Esophagus mucosa (tissue), 1 donor: ENCODE measurements at places on chromosomes 2 and 18. TPM values are rescaled to one million over a fixed set of nuclear protein-coding genes. Genes with fewer than 3 reads are reported as not detected.

- peak; percentile 60 for ATAC-seq
Measured at GRCh38 chr18:62957885-62958472, 242.6 kb downstream of the PHLPP1 start.

DNA sequence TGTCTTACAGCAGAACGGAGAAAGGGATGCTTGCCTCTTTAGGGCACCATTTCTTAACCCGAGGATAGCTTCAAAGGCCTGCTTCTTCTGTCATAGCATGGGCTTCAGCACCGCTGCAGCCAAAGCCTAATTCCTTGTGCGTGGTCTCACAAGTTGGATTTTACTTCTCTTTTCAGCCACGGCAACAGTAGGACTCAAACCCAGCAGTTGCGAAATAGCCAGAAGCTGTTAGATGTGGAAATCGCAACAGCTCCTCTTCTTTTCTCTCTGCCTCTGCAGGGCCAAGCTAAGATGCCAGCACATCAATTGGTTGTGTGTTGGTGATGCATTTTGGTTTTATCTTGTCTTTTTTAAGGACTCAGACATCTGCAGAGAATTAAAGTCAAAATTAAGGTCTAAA is 3.1 kb downstream of the NRXN1 start:
- no peak for ATAC-seq

DNA sequence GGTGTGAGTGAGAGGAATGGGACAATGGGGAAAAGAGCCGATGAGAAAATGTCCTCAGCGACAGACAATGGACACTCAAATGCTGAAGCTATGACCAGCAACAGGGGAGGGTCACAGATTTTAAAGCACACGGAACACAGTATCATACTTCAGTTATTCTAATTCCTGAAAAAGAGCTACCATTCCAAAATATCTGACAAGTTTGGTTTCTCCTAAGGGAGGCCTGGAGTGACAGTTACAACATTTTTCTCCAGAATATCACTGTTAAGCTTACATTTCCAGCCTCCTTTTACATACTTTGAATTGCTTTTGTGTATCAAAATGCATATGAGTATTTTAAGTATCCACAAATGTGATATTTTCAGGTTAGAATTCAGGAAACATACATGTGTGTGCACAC is 321.6 kb upstream of the THUMPD2 start:
- no peak for ATAC-seq

Gene ZNF892
- 1.3 TPM for total RNA-seq

- no peak for ATAC-seq
Measured at GRCh38 chr2:150531591-150531990, 44.1 kb upstream of the RND3 start.

Gene FBXO48
- total RNA-seq = 1.00 TPM

- ATAC-seq = peak; percentile 81
Measured at GRCh38 chr2:1742681-1743395, 1.5 kb downstream of the PXDN start.

Gene SLC9A2
- 0.20 TPM for total RNA-seq

Gene GKN2
- not detected for total RNA-seq

Gene DSG2
- total RNA-seq = 22.4 TPM

Gene FHOD3
- 3.0 TPM for total RNA-seq

DNA sequence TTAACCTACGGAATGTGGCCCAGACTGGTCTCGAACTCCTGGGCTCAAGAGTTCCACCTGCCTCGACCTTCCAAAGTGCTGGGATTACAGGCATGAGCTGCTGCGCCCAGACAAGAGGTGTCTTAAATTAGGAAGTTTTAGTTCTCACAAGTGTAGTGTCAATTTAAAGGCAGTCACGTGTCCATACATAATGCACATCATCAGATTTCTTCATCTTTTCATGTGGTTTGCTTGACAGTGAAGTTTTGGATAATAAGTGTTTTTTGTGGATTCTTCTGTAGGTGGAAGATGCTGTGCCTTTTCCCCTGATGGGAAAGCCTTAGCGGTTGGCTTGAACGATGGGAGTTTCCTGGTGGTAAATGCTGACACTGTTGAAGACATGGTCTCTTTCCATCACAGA is 147.5 kb downstream of the RTN4 start:
- ATAC-seq = no peak

Gene DSC2
- 434 TPM for total RNA-seq

Gene OTOS
- not detected for total RNA-seq

DNA sequence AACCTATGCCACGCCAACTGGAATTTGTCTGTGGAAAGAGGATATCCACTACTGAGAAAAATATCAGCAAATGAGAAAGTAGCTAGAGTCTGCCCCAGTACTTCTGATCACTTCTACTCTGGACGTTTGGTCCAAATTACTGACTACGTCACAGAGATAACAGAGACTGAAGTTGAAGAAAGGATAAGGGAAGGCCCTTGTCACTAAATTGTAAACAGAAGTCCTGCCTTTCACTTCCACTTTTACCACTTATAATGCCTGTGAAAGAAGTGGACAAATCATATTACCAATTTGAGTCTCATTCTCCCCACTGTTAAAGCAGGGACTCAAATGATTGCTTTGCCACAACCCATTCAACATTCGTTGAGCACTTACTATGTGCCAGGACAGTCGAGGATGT is 173.9 kb upstream of the ERBB4 start:
- no peak for ATAC-seq

Gene CAPN14
- 191 TPM for total RNA-seq

DNA sequence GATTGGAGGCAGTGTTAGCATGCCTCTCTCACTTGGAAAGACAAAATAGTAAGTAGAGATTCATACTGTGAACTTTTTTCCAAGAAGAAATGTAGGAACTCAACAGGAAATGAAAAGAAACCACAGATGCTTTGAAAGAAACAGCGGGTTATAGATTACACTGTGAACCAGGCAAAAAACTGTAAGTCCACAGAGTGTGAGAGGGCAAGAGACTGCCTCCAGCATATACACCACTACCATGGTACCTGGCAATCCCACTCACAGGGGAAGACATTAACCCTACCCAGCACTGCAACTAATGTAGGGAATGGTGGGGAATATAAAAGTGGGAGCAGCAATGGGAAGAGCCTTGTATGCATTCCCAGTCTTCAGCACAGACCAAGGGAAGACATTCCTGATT is 150.6 kb upstream of the GALNT5 start:
- no peak for ATAC-seq

DNA sequence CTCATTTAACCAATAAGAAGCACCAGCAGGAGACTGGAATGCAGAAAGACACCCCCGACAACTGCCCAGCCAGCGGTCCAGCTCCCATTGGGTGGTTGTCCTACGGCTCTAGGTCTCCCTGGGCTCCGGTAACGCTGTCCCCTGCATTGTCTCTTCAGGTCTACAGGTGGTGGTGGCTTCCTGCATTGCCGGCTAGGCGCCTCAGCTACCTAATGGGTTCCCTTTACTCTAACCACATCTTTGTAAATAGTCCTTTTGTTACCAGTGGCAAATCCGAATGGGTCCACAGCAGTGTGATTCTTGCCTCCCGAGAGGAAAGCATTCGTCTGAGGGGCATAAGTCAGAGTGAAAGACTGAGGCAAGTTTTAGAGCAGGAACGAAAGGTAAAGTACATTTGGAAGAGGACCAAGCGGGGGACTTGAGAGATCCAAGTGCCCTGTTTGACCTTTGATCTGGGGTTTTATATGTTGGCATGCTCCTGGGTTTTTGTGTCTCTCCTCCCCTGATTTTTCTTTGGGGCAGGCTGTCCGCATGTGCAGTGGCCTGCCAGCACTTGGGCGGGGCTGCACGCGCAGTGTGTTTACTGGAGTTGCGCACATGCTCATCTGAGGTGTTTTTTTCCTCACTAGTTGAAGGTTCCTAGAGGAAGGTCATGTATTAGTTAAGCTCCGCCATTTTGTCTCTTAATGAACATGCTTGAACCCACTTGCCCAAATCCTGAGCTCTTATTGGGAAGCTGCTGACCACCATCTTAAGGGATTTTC is 11.0 kb downstream of the FABP1 start:
- ATAC-seq = no peak

Gene PDE11A
- not detected for total RNA-seq

- peak; percentile 65 for ATAC-seq
Measured at GRCh38 chr2:950080-950966, at the start of gene SNTG2. Gene SNTG2 (plus strand): TSS chr2:950849. CDS start chr2:950997, 148 bp downstream.

Gene TUBA4B
- not detected for total RNA-seq

Gene LCT
- total RNA-seq = not detected

DNA sequence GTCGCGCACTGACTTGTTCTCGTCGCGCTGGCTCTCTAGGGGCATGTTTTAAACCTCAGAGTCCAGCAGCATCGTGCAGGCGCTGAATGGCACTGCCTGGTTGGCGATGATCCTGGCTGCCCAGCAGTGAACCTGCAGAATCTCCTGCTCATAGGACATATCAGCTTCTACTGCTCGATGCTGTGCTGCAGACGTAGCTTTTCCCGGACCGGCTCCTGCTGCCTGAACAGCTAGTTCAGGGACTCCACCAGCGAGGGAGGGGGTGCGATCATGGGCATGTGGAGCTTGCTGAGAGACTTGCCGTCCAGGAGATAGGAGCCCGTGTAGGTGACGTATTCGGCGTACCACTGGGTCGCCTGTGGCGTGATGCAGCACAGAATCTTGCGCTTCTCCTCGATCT is 890.0 kb upstream of the LRRTM1 start:
- ATAC-seq = no peak

Gene NABP1
- total RNA-seq = 32.8 TPM

GRCh38 chr2:27572439-27572838 is 10.4 kb upstream of the ZNF512 start:
- ATAC-seq = no peak

DNA sequence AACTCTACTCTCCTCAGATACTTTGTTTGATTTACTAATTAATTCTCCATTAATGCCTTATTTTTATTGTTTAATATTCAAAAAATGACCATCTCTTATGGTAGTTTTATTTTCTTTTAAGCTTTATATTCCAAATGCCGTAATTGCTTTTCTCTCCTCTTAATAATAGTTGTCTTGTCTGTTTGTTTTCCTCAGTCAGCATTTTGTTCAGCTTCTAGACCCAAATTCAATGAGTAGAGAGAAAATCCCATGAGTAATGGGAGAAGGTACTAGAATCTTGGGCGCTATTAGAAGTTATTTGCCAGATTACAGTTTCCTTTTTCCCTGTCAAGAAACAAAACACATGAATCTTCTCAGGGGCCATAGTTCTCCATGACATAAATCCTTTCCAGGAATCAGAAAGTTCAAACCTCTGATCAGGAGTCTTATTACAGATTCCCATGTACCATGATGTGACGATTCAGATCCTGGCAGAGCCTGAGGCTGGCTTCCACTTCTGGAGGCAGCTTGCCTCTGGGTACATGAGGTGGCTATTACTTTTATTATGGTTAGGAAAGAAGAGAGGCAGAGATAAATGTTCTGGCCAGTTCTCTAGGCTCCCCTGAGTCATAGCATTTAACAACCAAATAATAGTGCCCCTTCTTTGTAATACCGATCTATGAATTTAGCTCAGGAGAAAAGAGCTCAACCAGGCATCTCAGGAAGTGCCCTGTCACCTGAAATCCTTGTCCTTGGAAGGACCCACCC is 485.1 kb upstream of the SETBP1 start:
- no peak for ATAC-seq

Gene PRKAG3
- not detected for total RNA-seq

DNA sequence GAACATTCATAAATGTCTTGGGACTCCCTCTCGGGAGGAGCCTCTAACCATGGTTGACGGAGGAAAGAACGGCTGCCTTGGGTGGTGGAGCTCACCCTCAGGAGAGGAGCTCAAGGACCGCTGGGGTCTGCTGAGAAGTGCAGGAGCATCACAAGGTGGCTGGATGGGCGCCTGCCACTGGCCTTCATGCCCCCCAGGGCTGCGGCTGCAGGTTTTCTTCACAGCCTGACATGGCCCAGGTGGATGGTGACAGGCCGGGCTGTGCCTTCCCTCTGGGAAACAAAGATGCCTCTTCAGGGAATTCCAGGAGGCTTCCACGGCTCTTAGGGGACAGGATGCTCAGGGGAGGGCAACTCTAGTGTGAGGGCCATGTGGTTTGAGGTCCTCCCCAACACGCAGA is 119.5 kb upstream of the PXDN start:
- ATAC-seq = no peak

GRCh38 chr2:215882689-215883088 is 130.7 kb downstream of the MREG start:
- no peak for ATAC-seq

- peak; percentile 25 for ATAC-seq
Measured at GRCh38 chr2:231575612-231576256, 16.9 kb upstream of the TEX44 start.

- no peak for ATAC-seq
Measured at GRCh38 chr18:79547413-79548076, 132.1 kb upstream of the CTDP1 start.

DNA sequence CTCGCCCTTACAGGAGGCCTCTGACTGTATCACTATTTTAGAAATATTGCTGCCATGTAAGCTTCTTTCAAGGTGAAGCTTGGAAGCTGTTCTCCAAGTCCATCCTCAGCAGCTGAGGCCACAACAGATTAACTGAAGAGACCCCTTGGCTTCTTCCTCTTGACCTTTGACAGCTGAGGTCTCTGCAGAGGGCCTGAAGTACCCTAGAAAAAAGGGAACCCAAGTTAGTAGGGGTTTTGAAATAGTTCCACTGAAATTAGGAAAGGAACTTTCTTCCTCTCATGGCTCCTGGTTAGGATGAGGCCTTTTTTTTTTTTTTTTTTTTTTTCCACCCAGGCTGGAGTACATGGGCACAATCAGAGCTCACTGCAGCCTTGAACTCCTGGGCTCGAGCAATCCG is 15.5 kb upstream of the IHH start:
- no peak for ATAC-seq

DNA sequence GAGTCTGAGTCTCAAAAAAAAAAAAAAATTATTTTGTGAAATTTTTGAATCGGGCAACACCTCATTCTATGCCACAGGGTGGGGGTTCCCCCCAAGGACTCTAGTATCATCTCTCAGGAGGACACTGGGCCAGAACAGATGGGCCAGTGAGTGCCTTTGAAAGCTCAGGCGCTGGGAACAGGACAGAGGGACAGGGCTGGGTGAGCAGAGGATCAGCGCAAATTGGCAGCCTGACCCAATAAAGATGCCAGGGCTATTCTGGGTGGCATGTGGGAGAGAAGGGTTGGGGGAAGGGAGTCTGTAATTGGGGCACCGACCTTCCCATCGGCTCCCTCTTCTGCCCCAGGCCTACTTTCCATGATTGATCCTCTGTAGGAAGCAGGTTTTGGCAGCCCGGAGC is 44.0 kb downstream of the KIF3C start:
- no peak for ATAC-seq

- peak; percentile 64 for ATAC-seq
Measured at GRCh38 chr2:170643346-170643745, 71.8 kb upstream of the SP5 start.

- no peak for ATAC-seq
Measured at GRCh38 chr2:221530653-221531037, 41.5 kb downstream of the EPHA4 start.

Gene CCBE1
- total RNA-seq = 0.40 TPM

- peak; percentile 12 for ATAC-seq
Measured at GRCh38 chr2:207504513-207505170, 25.1 kb upstream of the CREB1 start.

GRCh38 chr2:26144031-26144430 is 28.9 kb upstream of the GAREM2 start:
- ATAC-seq = no peak
